Kidney tubule cell (primary cell): ENCODE measurements at places on chromosomes 1 and 21.

DNA sequence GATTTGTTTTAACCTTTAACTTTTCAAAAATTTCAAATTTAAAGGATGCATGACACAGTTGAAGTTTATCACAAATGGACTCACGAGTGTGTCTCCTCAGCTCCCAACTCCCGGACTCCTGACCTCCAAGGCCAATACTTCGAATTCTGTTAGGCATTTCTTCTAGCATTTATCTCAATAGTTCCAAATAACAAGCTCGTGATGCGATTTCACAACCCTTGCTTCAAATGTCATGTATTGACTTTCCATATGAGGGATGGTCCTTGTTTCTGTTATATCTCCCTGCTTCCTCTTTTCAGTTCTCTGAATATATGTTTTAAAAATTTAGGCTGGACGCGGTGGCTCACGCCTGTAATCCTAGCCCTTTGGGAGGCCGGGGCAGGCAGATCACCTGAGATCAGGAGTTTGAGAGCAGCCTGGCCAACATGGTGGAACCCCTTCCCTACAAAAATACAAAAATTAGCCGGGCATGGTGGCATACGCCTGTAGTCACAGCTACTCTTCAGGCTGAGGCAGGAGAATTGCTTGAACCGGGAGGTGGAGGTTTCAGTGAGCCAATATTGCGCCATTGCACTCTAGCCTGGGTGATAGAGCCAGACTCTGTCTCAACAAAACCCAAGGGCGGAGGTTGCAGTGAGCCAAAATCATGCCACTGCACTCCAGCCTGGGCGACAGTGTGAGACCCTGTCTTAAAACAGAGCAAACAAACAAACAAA, 52.0 kb upstream of the TINAGL1 start:
- no peak for DNase-seq

- DNase-seq, result peak; percentile 47
Observed at GRCh38 chr1:157137408-157138219, 581 bp downstream of the ETV3 start.

DNA sequence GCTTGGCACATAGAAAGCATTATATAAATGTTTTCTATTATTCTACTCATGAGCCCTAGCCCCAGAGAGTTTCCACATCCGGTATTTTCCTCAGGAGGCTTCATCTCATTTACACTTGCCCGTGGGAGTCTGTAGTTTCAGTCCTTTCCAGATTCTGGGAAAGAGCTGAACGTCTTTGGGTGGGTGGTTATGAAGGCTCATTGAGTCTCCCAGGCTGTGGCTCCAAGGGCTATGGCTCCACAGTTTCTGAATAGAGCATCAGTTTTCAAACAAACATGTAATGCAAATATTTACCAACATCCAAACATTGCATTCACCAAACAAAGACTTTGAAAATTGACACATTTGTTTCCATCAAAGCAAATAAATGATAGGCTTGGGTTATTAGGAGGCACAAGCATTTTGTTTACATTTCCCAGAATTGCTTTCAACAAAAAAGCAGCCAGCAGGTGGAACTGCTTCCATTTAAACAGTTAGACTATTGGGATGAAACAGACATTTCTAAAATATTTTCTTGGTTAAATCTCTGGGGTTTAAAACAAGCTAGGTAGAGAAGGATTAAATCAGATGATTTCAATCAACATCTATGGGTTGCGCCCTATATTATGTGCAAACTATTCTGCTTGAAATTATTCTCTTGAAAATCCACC, 1.3 kb upstream of the LEMD1 start:
- DNase-seq, result no peak

GRCh38 chr1:36446271-36446670, 4.0 kb downstream of the OSCP1 start:
- DNase-seq, result no peak

- no peak for DNase-seq
Observed at GRCh38 chr1:154330669-154331068, 5.3 kb downstream of the ATP8B2 start.

- no peak for DNase-seq
Observed at GRCh38 chr1:48215222-48215621, 7.3 kb upstream of the SLC5A9 start.

GRCh38 chr1:65420590-65421350, at the start of the genes LEPR and LEPROT:
Gene LEPR, plus strand, starts transcription at chr1:65420668. Its CDS starts 144,898 bp downstream, at chr1:65565566.
Gene LEPROT, plus strand, starts transcription at chr1:65420668. Its CDS starts 57 bp downstream, at chr1:65420725.
- no peak for DNase-seq

DNA sequence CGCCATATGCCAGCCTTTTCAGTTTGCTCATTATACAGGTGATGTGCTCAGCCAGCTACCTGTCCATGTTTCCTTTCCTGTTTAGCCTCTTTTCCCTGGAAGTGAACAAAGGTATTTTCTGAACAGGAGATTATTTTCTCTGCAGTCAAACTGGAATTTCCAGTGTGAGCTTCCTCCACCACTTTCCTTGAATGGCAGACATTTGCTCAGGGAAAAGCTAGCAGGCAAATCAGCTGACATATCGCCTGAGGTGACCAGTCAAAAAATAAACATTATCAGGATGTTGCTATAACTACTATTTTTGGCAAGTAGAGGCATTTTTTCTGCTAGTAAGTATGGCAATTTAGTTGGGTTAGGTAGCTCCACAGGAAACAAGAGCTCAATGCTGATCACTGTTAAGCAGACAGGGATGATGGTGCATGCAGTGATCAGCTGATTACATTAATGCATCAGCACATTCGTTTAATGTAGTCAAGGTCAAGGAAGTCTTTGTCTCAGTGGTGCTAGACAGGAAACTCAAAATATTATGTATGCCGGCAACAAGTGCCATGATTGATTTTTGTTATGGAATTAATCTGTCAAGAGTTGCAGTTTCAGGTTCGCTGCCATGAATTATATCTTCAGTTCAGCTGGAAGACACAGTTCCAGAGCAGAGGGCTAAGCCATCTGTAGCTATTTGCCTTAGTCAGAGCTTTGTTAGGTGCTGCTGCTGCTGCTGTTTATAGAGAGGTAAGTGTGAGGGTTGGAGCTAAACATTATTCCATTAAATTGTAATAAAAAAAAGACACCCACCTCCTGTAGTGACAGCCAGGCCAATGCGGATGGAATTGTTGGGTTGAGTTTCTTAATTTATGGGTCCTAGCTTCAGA, 179.7 kb upstream of the ST6GALNAC5 start:
- DNase-seq, result peak; percentile 41

DNA sequence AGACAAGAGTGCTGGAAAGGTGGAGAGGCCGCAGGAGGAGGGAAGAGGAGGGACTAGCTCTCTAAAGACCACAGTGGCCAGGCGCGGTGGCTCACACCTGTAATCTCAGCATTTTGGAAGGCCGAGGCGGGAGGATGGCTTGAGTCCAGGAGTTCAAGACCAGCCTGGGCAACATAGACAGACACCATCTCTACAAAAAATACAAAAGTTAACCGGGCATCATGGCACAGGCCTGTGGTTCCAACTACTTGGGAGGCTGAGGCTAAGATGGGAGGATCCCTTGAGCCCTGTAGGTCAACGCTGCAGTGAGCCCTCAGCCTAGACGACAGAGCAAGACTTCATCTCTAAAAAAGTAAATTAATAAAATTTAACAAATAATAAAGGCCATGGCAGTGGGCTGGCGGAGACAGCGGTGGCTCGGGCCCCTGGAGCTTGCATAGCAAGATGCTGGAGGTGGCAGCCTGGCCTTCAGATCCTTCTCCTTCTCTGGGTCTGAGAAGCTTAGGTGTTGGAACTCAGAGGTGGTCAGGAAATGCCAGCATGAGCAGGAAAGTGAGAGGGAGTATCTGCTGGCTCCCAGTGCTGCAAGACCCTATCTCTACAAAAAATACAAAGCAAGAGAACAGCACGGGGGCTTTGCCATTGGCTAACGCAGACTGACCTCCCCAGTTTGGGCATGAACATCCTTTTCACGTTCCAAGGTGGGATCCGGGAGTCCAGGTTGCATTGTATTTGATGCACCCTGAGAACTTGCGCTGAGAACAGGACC, 10.7 kb downstream of the WNT3A start:
- DNase-seq, result no peak

DNA sequence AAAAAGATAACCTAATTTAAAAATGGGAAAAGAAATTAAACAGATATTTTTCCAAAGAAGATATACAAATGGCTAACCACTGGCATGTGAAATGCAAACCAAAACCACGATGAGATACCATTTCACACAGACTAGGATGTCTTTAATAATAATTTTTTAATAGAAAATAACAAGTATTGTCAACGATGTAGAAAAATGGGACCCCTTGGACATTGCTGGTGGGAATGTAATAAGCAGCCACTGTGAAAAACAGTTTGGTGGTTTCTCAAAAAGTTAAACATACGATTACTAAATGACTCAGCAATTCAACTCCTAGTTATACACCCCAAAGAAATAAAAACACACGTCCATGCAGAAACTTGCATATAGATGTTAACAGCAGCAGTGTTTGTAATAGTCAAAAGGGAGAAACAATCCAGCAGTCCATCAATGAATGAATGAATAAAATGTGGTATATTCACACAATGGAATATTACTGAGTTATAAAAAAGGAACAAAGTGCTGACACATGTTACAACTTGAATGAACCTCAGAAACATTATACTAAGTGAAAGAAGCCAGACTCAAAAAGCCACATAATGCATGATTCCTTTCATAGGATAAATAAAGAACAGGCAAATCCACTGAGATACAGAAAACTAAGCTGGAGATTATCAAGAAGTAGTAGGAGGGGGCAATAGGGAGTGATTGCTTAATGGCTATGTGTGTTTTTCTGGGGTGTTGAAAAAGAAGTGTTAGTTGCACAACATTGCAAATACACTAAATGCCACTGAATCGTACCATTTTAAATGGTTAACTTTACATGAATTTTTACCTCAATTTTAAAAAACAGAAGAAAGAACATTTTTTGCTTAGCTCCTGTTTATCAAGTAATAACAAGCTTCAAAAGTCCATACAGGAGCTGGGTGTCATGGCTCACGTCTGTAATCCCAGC, 4.1 kb downstream of the PPT1 start:
- DNase-seq, result no peak

DNA sequence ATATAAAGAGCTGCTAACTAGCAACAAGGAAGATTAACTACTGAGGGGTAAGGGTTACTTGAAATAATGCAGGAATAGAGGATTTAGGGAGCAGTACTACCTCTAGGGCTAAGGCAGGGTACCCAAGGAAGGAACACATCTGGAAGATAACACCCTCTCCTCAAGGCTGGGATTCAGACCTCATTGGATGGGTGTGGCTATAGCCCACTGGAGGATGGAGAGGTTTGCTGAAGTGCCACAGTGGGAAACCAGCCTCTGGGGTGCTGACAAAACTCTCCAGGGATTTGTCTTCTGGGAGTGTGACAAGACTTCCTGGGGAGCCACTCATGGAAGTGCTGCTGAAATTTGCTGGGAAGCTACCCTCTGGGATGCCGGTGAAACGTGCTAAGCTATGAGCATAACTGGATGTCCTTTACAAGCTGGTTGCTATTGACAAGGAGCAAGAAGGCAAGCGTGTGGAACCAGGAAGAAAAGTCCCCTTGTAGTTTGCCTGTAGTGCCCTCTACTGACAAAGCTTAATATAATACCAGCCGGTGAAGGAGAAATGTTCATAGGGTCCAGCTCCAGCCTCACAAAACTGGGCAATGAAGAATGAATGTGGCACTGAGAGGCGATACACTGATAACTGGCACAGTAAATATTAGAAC, 122.8 kb upstream of the USP24 start:
- peak; percentile 71 for DNase-seq

- no peak for DNase-seq
Observed at GRCh38 chr21:32306021-32306780, 7.5 kb downstream of the MRAP start.

- DNase-seq, result no peak
Observed at GRCh38 chr1:180720753-180721152, 88.9 kb downstream of the XPR1 start.

- no peak for DNase-seq
Observed at GRCh38 chr21:44729336-44730027, 18.1 kb upstream of the TSPEAR start.

DNA sequence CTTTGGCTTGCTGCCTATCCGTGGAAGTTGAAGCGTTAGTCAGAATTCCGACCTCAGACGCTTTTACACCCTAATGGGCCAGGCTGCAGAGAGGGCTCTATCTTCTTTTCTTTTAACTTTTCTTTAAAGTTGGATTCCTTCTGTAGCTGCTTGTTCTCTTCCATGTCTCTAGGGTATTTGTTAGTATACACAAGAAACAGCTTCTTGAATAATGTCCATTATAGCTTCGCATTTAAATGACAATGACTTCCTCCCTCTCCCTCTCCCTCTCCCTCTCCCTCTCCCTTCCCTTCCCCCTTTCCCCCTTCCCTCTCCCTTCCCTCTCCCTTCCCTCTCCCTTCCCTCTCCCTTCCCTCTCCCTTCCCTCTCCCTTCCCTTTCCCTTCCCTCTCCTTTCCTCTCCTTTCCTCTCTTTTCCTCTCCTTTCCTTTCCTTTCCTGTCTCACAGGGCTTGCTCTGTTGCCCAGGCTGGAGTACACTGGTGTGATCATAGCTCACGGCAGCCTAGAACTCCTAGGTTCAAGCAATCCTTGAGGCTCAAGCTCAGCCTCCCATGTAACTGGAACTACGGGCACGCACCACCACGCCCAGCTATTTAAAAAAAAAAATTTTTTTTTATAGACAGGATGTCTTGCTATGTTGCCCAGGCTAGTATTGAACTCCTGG, 33.0 kb downstream of the RIPPLY3 start:
- no peak for DNase-seq

- DNase-seq, result peak; percentile 72
Observed at GRCh38 chr1:54403808-54404261, 2.4 kb downstream of the SSBP3 start.

GRCh38 chr1:21497466-21498061, 11.7 kb upstream of the ALPL start:
- DNase-seq, result no peak

DNA sequence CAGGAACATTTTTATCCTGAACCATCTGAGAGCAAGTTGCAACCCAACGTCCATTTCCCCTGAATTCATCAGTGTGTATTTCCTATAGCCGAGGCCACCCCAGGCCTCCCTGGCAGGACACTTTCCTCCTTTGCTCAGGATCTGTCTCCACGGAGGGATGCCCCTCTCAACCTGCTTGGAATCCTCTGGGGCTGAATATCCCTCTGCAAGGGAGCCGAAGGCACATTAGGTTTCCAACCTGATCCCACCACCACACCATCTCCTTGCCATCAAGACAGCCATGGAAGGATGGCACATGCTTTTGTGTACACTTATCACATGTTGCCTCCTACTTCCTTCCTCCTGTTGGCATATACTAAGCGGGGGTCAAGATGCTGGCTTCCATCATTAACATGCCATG, 74.8 kb upstream of the EDN2 start:
- DNase-seq, result no peak

DNA sequence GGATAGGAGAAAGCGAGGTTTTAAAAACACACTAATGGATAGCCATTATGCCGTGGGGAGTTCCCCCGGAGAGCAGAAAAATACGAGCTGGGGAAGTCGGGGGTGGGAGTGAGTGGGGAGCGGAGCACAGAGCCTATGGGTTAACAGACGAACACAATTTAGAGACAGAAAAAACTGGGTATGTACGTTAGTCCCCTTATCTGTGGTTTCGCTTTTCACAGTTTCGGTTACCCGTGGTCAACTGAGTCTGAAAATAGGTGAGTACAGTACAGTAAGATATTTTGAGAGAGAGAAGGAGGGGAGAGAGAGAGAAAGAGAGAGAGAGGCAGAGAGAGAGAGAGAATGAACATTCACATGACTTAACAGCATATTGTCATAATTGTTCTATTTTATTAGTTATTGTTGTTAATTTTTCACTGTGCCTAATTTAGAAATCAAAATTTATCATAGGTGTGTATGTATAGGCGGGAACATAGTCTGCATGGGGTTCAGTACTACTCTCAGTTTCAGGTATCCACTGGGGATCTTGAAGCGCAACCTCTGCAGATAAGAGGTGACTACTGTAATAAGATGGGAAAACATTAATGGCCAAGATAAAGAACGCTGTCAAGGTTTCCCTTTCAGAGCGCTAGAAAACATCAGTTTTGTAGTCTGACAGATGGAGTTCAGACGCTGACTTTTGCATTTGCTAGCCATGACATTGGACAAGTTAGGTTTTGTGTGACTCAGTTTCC, 125.6 kb upstream of the LMO4 start:
- DNase-seq, result no peak
